ENCODE measurements at places on chromosomes 2 and 18.

- DNase-seq: no peak
These were observed 24.3 kb upstream of the UGP2 start for GRCh38 chr2:63817382-63817781.

- DNase-seq: peak; percentile 59
These were observed 554 bp downstream of the ING5 start for GRCh38 chr2:241702155-241703031.

GRCh38 chr18:78621141-78621755, 358.4 kb upstream of the SALL3 start:
- DNase-seq: no peak

GRCh38 chr2:62382757-62383156, 123.2 kb downstream of the TMEM17 start:
- no peak for DNase-seq

Measured in tibial nerve (tissue), 4 donors.